ENCODE measurements at places on chromosomes 6 and 20.

- peak; percentile 93 for DNase-seq
Observed at GRCh38 chr20:43938932-43939761, 24.5 kb downstream of the TOX2 start.

DNA sequence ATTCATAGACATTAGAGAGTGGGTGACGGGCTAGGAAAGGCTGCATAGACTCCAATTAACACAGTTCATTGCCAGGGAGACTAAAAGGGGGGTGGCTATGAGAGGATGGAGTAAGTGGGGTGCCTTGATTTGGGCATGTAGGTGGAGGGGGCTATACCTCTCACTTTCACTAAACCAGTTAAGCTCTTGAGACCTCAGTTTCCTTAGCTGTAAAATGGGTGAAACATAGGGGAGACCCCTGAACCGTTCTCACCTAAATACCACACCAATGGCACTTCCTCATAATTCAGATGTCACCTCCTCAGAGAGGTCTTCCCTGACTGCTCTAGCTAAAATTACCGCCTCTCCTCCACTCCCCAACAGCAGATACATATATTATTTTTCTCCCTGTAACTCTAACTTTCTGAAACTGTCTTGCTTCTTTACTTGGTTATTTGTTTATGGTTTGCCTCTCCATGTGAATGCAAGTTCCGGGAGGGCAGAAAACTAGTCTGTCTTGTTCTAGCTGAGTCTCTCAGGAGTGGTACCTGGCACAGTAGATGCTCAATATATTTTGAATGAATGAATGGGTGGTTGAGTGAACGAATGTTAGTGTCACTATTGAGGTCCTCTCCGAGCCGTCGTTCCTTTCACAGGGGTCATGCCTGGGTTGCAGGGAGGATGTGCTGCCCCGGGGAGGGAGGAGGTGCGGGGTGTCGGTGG, 615 bp upstream of the EYA2 start:
- DNase-seq = no peak

DNA sequence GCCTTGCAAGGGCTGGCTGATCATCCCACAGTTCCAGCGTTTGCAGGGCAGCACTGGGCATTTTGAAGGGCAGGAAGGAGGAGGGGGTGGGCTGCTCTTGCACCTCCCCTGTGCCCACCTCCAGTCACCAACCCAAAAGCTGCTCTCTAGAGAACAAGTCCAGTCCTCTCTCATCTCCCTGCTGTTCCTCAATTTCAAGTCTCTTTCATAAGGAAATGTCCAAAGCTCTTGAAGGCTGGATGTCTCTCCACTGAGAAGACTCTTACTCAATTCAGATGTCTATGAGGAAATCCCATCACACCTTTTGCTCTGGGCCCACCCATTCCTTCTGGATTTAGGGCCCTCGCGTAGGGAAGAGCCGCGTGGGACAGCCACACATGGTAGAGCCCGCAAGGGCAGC, 31.7 kb downstream of the WRNIP1 start:
- DNase-seq = no peak

DNA sequence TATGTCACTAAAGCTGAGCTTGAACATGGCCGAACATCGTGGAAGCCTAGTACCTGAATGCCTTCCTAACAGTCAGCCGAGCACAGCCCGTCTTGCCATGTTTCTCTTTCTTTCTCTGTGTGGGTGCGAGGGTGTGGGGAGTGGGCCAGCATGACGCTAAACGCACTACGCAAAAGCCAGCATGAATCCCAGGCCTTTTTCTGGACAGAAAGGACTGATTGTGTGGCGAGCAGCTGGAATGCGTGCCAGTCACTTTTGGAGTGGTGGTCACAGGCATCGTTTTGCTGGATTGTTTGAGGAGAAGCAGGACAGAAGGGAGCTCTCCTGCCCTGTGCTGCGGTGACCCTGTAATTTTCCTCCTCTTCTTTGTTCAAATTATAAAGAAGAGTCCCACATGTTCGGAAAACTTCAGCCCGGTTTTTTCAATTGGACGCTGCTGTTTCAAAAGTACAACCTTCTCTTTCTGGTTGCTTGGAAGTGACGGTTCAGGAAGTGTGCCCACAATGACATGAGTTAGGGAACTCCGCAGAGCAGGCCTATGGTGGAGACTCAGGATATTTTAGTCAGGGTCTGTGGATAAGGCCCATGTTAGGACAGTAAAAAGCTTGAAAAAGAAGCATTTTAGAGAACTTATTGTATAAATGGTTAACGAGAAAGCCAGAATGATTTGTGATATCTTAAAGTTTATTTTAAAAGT, 54.3 kb downstream of the PDE7B start:
- no peak for DNase-seq

DNA sequence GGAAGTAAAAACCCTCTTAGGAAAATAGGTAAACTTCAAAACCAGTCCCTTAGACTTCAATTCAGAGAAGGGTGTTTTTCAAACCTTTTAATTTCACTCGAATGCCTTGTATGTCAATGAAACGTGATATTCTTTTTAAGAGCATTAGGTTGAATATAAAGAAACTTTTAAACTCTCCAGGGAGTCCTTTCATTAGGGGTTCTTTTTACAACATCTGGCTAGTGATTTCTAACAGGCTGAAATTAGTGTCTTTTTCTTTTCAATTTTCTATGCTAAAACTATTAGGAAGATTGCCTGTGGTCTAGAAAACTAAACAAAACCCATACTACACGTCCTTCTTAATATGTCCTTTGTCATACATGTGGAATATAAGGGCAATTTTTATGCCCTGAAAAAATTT, 569.7 kb upstream of the CITED2 start:
- no peak for DNase-seq

DNA sequence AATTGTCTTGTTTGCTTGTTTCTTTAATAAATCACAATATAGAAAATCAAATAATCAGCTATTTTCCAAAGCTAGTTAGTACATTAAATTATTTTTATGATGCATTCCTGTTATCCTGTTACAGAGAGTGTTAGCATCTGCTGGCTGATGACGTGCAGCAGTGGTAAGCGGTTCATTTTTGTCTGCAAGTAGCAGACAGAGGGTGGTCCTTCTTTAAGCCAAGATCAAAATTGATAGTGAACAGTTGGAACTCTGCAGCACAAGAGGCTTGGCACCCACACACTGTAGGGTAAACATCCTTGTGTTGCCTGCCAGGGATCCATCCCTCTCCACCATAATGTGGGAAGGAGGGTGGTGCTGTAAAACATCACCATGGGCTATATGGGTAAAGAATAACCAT, 158.3 kb downstream of the FRK start:
- no peak for DNase-seq

- DNase-seq = no peak
Observed at GRCh38 chr20:44470327-44470726, 5.3 kb upstream of the TTPAL start.

DNA sequence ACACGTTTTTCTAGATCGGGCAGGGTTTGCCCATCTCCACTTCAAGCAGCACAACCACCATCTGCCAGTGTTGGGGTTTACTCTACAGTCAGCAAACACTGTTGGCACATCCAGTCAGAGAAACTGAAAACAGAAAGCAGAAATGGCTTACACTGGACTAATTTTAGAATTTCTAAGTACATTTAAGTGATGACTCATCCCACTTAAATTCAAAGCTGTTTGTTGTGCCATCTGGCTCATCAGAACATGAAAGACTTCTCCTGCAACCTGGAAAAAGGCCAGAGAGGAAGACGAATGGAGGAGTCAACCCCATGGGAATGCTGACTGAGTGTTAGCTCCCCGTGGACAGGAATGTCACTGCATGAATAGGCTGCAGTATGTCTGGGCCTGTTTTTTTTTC, 21.8 kb downstream of the FAM209B start:
- peak; percentile 86 for DNase-seq

DNA sequence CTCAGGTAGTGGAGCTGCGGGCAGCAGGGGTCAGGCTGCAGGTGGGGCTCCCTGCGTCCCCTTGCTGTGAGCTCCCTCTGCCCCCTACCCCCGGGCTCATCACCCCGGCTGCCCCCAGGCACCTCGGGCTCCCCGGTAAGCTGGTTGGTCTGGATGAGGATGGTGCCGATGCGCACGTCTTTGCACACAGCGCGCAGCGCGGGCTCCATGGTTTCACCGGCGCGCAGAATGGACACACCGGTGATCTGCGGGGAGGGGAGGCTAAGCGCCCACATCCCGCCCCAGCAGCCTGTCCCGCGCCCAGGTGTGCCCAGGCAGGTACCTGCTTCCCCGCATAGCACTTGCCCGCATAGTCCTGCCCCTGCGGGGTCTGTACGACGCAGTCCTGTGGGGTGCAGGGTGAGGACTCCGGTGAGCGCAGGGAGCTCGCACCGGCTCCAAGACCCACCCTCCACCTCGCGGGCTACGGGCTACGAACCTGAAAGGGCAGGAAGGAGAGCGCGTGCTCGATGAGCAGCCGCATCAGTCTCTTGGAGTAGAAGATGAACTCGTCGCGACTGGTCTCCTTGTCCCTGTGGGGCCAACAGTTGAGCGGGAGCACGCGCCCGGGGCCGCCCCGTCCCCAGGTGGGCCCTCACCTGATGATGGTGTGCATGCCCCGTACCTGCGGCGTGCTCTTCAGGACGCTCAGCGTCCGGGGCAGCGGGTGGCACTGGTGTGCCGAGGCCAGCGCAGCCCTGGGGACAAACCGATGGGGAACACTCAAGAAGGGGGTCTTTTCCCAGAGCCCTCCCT, 15.5 kb downstream of the UCKL1 start:
- DNase-seq = no peak

DNA sequence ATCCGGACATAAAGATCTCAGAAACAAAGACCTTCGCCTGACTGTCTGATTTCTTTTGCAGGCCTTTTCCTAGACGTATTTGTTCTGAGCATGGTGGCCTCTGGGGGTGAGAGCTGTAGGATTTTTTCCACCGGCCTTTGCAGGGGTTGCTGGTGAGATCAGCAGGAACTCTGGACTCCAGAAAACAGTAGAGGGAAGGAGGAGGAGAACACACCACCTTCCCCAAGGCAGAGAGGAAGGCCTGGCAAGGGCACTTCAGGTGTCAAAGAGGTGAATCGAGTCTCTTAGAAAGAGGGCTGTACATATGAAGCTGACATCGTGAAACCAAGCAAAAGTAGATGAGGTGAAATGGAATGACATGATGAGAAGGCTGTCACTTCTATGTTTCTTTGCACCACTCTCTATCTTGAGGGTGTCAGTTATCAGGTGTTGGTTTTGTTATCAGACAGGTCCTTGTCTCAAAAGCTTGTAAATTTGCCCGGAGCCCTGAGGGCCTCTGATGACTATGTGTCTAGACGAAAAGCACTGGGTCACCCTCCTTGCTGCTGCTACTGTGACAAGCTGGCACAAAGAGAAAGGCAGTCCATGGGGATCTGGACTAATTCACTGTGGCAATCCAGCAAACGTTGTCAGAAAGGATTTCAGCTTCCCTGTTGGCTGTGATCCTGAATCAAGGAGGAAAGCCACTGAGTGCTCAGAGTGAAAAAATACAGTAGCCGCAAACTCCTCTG, 91.3 kb upstream of the MAP3K7 start:
- no peak for DNase-seq

- peak; percentile 86 for DNase-seq
Observed at GRCh38 chr6:134063966-134064445, 11.6 kb upstream of the SLC2A12 start.

Data from GM03348 (cell line).